Suprapubic skin (tissue), 4 donors: ENCODE measurements at places on chromosomes 2 and 18. TPM values are rescaled to one million over a fixed set of nuclear protein-coding genes. Genes with fewer than 3 reads are reported as not detected.
A peak's percentile ranks its signal among the peaks of the same experiment; 100 is the strongest.

GRCh38 chr2:42906557-42907411, 114.4 kb upstream of the HAAO start:
- peak; percentile 82 for DNase-seq

- DNase-seq: no peak
Observed at GRCh38 chr18:1983746-1984515, 587.4 kb downstream of the METTL4 start.

STK11IP gene
- total RNA-seq: 25.3 TPM

- no peak for DNase-seq
Observed at GRCh38 chr2:231152800-231153557, 28.1 kb upstream of the HTR2B start.

DNA sequence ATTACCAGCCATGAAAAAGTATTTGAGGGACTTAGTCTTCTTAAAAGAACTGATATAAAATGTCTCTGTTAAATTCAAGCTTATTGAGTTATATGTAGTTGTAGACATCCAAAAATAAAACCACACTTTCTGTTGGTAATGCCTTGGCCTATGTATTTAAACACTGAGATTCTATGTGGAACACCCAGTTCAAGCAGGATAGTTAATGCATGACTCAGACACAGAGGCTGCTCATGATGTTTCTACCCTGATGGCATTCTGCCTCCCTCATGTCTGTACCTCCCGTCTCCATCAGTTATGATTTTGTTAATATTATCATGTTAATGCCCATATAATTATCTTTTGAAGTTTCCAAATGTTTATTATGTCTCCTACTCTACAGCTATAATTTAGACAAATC, 164.5 kb downstream of the XIRP2 start:
- no peak for DNase-seq

- no peak for DNase-seq
Observed at GRCh38 chr2:121803503-121803902, 48.1 kb downstream of the TSN start.

DNAJC5G gene
- total RNA-seq: not detected

GRCh38 chr18:55549474-55550104, 38.4 kb downstream of the TCF4 start:
- DNase-seq: no peak

ERICH2 gene
- total RNA-seq: not detected

MALL gene
- 34.2 TPM for total RNA-seq

DNA sequence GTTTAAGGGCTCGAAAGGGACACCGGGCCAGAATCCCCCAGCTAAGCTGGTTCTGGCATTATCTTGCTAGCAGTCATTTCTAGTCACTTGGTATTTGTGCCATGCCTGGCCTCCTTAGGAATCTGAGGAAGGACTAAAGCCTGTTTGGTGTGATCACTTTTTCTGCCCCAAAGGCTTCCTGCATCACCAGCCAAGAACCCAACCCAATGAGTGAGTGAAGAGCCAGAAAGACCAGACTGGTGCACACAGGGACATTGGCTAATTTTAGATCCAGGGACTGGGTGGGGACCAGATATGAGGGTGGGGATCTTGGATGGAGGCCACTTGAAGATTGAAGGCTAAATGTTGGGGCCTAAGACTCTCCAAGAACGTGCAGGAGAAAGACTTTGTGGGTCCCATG, 411.9 kb upstream of the TNP1 start:
- DNase-seq: no peak

- DNase-seq: no peak
Observed at GRCh38 chr2:99365661-99366060, 28.5 kb downstream of the EIF5B start.

SLC35G4 gene
- total RNA-seq: not detected
